ENCODE measurements at places on chromosomes 7 and 10.

DNA sequence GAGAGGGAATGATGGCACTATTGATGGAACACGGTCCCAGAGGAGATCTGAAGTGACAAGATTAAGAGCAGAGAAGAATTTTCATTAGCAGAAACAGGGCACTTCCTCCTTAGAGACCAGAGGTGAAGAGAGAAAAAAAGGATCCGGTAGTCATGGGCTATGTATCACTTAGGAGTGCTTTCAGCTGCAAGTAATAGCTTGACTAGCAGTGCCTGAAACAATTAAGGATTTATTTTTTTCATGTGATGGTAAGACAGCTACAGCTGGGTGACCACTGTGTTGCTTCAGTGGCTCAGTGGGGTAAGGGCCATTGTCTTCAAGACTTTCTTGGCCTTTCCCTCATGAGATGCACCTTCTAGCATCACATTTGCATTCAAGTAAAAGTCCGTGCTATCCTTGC lies 515.1 kb upstream of the GALNT17 start:
- no peak for DNase-seq

- DNase-seq = no peak
These were observed 3.7 kb upstream of the HOXA10 start for GRCh38 chr7:27177795-27178320.

DNA sequence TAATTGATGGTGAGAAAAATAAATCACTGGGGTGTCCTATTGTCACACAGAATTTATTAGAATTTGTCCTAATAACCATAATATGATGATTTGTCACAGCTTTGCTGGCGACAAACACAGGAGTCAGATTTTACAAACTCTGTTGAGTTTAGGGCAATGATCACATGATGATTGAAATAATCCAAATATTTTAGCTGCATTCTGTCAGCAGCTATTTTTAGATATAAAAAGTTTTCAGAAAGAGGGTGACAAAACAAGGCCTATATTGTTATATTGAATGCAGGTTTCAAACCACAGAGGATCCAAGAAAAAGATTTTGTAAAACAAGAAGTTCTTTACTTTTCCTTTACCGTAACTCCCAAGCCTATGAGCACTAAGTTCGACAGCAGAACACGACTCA lies 178.8 kb downstream of the ADAM12 start:
- DNase-seq = no peak

- DNase-seq = no peak
These were observed 390.1 kb downstream of the GATA3 start for GRCh38 chr10:8444630-8445029.

GRCh38 chr7:29229946-29230345 lies 35.4 kb downstream of the CHN2 start:
- no peak for DNase-seq

DNA sequence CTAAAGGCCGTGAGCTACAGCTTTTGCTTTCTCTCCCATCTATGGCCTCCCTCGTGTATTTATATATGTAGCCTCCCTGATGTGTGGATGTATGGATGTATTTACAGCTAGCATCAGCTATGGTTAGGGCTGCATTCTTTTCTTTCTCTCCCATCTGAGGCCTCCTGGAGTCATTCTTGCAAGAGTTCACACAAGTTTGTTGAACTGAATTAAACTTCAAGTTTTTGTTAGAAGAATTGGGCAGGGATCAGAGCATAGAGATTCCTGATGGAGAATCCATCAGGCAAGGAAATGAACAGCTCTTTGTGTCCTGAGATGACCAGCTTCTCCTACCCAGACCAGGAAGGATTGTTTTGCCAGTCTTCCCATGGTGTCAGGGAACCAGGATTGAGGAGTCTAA lies 60.3 kb downstream of the AHCYL2 start:
- DNase-seq = no peak

- DNase-seq = no peak
These were observed 27.0 kb upstream of the ZPBP start for GRCh38 chr7:50119815-50120637.

GRCh38 chr7:16754856-16755317 lies 1.3 kb downstream of the TSPAN13 start:
- DNase-seq = no peak

- DNase-seq = no peak
These were observed 241.9 kb downstream of the PTPRN2 start for GRCh38 chr7:158345731-158346130.

- DNase-seq = no peak
These were observed 102.0 kb downstream of the HIF1AN start for GRCh38 chr10:100637785-100638184.

- peak; percentile 45 for DNase-seq
These were observed at the start of gene FGF8 for GRCh38 chr10:101775273-101776160. TSS of gene FGF8 (minus strand) at chr10:101776114. CDS start at chr10:101775900, 214 bp downstream.

DNA sequence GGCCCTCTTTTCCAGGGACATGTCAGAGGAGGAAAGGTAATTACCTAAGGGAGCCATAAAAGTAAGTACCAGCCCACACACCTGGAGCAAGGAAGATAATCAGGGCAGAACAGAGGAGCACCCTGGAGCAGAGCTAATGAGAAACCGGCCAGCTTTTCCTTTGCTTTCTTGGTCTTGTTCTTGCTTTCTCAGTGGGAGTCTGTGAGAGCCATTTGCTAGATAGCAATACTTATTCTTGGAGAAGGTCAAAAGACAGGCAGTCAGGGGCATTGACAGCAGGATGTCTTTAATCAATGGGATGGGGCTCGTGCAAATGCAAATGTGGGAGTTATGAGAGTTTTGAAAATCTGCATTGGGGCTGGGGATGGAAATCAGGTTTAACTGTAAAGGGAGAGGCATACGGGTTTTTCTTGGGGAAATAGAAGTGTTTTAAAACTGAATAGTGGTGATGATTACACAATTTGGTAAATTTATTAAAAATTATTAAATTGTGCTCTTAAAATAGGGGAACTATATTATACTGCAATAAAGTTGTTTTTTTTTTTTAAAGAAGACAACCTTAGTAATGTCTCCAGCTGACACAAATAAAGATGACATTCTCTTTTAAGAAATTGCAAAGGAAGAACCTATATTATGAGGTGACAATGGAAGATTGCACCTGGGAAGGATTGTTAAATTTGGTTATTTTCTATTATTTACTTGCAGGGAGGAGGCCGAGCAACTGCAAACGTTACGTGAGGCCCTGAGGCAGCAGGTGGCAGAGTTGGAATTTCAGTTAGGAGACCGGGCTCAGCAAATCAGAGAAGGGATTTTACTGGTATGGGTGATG lies 35.6 kb upstream of the PPP1R17 start:
- DNase-seq = no peak

DNA sequence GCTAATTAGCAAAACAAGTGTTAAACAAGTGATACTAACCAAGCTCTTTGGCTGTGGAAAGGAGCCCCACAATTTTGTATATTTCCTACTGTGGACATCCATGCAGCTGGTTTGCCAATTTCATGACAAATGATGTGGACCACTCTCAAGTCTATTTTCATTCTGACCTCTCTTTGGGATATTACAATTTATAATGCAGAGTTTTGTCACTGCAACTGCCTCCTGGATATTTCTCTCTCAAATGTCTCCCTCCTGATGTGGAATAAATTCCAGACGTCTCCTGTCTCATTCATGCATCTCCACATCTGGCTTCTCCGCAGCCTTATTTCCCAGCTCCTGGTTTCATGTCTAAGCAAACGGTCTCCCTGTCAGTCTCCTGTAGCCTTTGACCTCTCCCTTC lies 80.6 kb upstream of the RHEB start:
- no peak for DNase-seq

DNA sequence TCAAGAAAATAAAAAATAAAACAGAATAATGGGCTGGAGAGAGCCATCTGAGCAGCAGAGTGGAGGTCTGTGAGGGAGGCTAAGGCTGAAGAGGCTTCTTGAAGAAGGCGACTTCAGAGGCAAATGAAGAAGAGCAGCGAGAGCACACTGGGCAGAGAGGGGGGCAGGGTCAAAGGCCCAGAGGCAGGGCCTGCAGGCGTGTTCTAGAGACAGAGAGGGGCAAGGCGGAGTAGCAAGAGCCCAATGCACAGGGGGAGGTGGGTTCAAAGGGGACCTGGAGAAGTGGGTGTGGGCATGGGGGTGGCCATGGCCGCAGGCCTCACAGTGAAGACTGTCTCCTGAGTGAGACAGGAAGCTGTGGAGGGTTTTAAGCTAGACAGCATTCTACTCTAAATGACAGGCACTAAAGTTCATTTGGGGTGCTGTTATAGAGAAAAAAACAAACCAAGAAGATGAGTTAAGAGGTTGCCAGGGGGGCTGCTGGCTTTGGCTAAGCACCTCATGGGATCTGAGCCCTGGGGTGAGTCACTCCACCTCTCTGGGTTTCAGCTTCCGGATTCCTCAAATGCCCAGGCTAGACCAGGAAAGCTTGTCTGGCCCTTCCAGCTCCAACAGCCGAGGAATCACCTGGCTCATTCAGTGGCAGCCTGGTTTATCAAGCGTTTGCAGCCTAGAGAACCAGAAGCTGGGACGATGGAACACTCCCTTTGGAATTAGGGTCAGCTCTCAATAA lies 81.7 kb downstream of the DLG5 start:
- no peak for DNase-seq

DNA sequence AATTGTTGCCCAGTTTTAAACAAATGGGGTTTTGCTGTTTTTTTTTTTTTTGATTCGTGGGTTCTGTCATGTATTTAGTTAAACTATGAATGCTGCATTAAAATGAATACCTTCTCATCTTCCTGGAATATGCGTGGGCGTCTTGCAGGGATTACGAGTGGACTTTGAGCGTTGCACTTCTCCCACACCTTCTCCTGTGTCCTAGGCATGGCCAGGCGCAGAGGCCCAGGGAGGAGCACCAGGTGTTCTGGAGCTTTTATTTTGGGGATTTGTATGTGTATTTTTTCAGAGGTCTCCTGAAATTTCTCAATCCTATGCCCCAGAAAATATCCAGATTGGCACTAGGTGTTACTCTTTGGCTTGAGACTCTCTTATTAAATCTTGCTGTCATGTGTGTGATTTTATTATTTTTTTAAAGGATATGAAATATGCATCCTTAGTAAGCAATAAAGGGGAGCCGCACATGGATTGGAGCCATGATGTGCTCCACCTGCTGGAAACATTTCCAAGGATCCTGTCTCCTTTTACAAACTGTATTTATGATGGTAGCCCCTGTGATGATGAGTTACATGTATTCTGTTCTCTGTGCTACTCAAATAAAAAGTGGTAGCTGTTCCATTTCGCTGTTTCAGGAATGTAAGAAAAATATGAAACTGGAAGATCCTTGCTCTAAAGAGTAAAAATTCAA lies 482.2 kb upstream of the KLF6 start:
- no peak for DNase-seq

DNA sequence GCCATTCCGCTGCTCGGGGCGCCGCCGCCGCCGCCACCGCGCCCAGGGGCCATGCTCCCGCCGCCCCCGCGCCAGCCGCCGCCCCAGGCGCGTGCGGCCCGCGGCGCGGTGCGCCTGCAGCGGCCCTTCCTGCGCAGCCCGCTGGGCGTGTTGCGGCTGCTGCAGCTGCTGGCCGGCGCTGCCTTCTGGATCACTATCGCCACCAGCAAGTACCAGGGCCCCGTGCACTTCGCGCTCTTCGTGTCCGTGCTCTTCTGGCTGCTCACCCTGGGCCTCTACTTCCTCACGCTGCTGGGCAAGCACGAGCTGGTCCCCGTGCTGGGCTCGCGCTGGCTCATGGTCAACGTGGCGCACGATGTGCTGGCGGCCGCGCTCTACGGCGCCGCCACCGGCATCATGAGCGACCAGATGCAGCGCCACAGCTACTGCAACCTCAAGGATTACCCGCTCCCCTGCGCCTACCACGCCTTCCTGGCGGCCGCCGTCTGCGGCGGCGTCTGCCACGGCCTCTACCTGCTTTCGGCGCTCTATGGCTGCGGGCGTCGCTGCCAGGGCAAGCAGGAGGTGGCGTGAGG lies 383 bp downstream of the MARVELD1 start:
- DNase-seq = peak; percentile 83

- DNase-seq = no peak
These were observed 672.3 kb downstream of the TNS3 start for GRCh38 chr7:46909601-46910051.

DNA sequence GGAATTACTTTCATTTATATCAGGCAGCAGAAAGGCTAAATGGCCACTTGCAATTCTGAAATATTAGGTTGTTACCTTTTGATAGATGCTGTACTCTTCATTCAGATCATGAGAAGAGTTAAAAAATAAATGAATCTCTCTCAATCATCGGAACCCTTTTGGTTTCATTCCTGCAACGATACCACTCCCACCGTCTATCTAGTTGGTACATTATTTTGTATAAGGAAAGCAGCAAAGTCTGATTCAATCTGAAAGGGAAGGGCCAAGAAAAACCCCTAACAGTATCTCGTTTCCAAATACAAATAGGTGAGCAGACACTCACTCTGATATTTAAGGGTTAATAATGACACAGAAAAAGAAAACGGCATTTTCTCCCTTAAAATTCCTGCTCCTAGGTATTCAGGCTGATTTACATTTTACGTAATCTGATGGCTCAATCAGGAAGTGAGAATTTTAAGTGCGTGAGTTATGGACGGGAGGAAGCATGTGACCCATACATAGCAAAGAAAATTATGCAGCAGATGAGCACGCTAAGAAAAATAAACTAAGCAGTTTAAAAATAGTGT lies 209.4 kb upstream of the KLF14 start:
- DNase-seq = no peak

DNA sequence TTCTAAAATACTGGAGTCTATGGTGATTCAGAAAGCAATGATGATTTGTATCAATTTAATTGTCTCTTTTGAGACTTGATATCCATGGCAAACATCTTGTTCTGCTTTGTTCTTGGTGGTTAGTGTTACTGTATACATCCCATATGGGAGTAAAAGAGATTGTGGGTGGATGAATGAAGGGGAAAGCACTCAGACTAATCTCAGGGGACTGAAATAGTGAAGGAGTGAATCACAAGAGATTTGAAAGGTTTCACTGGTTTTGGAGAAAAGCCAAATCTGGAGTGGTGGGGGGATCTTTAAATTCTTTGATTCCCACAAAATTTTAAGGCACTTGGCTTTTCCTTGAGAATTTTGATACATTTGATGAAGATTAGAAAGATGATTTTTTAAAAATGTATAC lies 369.4 kb downstream of the INHBA start:
- no peak for DNase-seq

DNA sequence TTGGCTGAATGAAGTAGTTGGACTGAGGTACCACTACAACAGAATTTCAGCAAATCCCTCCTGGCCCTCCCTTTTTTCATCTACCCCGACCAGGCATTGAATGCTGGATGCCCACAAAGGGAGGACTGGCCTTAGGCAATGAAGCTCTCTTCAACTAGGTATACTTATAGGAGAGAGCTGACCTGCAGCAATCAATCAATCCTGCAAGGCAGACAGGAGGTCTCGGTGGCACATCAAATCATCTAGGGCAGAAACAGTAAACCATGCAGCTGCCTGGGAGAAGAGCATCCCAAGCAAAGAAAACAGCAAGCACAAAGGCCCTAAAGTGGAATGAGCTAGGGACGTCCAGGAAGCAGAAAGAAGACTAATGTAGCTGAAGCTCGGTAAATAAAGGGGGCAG lies 2.4 kb upstream of the ABRAXAS2 start:
- DNase-seq = no peak

- DNase-seq = no peak
These were observed 29.4 kb upstream of the TNRC18 start for GRCh38 chr7:5452937-5453540.

DNA sequence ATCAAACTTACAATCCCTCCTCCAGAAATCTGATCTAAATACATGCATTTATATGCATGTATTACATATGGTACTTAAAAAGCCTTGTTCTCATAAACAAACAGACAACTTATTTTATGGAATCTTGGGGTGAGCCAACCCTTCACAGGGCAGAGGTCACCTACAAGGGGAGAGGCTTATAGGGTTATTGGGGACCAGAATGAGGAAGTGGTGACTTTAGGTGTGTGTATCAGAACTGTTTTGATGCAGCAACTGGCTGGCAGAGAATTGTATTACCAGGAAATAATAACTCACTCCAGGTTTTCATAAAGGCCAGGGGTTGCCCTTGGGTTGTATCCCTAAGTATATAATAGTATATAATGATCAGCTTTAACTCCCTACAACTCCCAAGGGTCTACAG lies 91.1 kb downstream of the SVIL start:
- no peak for DNase-seq

All from coronary artery (tissue), 2 donors.